ENCODE measurements at places on chromosomes 3 and 15.

DNA sequence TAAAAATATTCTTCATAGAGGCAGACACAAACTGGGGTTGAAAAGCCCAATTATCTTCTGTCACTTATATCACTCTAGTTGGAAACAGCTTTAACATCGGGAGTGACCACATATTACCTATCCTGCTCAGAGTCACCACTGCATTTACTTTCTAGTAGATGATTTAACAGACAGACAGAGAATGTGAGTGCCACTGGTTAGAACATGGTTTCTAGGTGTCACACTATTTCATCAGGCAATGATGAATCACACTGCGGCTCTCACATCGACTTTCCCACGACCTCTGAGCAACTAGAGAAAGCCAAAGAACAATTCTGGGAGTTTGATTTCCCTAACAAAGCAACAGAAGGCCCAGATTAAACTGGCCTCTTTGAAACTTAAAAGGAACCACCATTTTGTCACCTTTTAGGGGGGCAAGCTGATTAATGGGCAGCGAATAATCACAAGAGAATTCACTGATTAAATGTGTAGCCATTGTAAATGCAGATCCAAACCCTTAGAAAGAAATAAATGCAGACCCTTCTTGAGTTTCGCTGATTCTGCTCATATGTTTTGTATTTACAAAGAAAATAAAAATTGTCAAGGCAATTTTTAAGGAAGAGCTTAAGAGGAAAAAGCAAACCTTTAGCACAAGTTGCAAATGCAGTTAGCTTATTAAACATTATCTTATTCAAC lies 112.6 kb upstream of the KBTBD8 start:
- DNase-seq: no peak

- DNase-seq: no peak
These were observed 14.5 kb downstream of the ARF4 start for GRCh38 chr3:57582474-57583168.

DNA sequence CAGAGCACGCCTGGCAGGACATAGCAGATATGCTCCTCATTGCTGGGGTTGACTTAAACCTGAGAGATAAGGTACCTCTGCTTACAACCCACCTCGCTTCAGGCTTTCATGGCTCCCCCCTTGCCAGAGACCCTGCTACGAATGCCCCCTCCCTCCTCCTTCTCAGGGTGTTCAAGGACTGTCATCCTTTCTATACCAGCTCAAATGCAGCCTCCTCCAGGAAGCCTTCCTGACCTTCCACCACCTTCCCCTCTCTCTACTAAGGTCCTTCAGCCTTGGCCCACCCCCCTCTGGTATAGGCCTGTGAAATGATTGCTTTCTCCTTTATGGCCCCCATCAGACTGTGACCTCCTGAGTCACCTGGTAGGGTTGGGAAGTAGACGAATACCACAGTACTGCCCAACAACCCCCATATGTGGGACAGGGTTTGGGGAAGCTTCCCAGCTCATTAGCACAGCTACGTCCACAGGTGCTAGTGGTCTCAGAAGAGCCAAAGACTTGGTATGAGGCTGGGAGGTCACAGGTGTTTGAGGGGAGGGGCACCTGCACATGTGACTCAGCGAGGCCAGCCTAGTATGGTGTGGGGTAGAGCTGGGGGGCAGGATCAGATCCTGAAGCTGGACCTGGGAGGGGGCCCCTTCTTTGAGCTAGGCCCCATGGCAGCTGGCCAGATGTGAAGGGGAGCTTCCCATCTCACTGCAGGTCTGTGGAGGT lies 32.0 kb downstream of the ANKDD1A start:
- DNase-seq: no peak

GRCh38 chr3:55247666-55248065 lies 239.4 kb downstream of the WNT5A start:
- no peak for DNase-seq

DNA sequence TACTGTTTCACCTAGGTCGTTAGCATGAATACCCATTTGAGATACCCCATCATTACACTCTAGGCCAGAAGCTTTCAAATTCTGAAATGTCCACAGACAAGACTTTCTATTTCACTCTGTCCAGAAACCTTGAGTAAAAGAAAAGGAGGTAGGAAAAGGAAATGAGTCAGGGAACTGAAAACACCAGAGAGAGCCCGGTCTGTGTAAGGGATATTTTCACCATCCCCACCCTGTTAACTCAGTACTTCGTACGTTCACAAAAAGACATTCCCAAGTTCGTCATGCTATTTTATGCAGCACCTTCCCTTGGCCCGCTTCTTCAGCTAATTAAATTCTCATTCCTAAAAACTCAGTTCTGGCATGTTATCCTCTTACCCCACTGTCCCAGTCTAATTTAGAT lies 89.4 kb upstream of the SOX2 start:
- no peak for DNase-seq

DNA sequence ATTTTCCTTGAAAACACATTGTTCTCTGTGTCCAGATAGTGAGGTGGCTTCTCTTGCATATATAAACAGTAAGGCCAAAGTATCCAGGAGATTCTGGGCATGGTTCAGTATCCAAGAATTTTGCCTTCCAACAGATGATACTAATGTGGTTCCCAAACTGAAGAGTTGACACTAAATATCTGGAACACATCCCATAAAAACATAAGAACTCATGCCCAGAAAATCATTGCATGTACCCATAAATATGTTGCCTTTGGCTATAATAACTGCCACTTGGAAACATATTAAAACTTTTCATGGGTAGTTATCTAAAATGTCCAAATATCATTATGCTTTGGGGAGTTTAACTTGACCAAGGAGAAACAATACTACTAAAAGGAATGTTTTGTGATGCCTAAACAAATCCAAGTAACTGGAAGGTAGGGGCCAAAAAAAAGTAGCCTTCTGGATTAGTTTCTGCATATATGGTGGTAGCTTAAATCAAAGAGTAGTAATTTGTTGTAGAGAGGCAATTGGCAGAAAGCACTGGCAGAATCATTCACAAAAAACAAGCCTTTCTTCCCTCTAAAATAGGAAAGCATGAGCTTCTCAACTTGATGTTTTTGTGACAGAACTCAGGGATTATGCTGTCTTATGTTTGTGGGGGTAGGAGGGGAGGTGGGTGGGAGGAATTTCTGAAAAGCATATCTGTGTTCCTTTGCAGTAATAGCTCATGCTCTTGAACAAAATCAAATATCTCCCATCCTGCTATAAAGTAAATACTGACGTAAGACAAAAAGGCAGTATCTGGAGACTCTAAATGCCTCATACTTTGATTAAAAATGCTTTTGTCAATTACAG lies 753.9 kb downstream of the TUSC7 start:
- no peak for DNase-seq

- DNase-seq: no peak
These were observed 2.3 kb downstream of the ANXA2 start for GRCh38 chr15:60395276-60396011.

DNA sequence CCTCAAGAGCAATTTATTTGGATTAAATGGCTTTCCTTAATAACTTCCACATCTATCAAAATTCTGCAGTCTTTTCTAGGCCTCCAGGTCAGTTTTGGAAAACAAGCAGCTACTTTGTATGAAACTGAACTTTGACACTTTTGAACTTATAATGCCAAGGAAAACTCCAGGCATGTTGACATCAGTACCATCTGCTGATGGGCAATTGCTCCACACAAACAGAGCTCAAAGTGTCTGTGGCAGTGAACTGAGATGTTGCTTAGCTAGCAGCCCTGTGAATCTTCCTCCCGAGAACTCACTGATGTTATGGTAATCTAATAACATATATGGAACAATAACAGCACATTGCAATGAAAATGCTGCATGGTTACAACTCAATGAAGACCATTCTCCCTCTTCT lies 250.2 kb downstream of the THRB start:
- no peak for DNase-seq

DNA sequence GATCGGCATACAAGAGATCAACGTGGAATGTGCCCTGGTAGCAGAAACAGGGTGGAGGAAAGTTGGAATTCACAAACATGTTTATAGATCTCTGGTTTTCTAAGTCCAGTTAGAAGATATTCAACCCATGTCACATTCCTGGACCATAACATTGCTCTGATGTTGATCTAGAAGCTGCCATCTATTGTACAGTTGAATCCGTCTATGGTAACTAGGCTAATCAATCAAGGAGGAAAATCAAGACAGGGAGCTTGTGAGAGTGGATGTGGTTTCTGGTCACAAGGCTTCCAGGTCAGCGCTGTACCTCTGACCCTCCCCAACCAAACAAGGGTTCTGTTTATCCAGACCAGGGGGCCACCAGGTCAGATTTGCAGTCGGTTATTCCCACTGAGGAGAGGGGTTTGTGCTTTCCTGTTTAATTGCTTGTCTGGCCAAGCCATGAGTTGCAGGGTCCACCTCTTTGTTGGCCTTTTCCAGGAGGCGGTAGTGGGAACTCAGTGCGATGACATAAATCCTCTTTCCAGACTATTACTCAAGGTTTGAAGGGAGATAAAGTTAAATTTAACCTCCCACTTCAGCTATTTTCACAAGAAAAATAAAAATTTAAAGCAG lies 130.3 kb downstream of the SLCO3A1 start:
- no peak for DNase-seq

DNA sequence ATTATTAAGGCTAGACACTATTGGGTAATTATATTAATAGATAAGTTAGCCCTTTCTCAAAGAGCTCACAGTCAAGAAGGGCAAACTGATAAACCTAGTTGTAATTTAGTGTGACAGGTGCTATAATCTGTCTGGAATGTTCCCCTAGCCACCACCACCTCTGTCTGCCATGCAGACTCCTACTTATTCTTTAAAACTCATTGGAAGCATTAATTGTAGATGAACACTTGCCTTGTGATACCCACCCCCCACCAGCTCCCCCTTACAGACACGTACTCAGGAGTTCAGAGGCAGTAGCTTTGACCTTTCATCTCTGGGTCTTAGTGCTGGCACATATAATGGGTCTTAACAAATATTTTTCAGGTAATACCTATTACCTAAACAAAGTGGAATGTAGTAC lies 195.9 kb downstream of the TP63 start:
- DNase-seq: no peak

GRCh38 chr15:89808160-89808870 lies 6.3 kb downstream of the ANPEP start:
- no peak for DNase-seq

DNA sequence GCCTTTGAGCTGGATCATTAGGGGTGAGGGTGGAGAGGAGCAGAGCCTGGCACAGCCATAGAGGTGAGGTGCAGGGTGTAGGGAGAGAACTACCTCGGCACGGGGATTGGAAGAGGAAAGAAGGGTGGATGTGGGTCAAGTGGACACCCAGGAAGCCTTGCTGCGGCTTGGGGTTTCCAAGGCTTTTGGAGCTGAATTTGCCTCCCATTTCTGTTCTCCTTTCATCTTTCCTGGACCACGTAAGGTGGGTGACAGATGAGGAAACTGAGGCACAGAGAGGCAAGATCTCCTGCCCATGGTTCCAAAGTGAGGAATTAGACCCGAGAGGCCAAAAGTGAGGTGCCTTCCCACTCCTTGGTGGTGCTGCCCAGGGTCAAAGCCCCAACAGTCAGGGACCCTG lies 35.4 kb upstream of the SFMBT1 start:
- DNase-seq: no peak

- no peak for DNase-seq
These were observed 114.5 kb downstream of the FOXB1 start for GRCh38 chr15:60118626-60119025.

- DNase-seq: no peak
These were observed 323.3 kb upstream of the TLE3 start for GRCh38 chr15:70420948-70421482.

- DNase-seq: no peak
These were observed 318.9 kb upstream of the COL8A1 start for GRCh38 chr3:99319450-99319849.

DNA sequence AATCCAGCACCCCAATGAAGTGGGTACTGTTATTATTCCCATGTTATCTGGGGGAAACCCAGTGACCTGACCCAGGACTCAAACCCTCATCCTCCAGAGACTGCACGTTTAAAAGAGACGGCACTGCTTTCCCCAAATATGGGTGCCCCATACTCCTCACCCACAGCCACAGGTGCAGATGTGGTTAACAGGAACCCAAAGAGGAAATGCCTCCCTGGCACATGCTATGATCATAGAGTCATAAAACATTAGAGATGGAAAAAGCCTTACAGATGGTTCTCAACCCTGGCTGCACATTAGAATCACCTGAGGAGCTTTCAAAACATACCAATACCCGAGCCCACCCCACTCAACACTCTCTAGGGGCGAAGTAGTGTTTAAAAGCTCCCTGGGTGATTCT lies 111.5 kb downstream of the SEMA5B start:
- no peak for DNase-seq

DNA sequence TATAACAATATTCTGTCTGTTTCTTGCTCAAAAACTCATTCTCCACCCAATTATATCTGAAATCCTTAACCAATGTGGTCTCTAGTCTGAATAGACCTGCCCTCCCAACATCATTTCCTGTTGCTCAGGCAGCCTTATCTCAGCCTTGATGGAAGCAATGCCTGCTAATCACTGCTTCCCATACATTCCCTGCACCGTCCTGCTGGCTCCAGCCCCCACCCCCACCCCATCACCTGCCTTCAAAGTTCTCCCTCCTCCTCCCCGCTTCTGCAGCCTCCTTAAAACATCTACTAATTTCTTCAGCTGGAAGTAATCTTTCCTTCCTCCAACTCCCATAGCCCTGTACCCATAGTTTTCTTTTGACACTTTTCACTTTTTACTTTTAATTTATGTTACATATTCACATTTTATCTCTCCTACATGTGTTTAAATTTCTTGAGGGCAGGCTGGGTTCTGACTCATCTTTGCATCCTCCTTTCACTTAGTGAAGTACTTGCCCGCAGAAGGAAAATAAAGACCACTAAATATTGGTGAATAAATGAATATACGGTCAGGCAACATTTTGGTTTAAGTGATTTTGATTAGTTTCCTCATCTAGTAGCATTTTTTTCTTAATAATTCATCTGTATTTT lies 98.2 kb downstream of the MEIS2 start:
- DNase-seq: no peak

DNA sequence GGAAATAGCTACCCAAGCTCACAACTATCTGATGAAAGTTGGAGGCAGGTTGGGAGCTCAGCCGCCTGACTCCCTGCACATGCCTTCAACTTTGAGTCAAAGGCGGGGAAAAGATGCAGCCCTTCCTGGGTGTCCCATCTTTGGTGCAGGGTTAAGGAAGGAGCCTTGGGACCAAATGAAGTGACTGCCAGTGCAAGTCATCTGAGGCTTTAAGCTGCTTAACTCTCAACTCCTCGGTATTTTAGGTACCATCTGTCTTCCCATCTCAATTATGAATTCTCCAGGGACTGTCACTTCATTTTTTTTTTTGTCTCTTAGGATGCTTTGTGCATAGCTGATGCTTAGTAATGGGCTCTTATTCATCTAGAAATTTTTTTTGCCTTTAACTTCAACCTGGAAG lies 408.8 kb upstream of the C2CD4B start:
- no peak for DNase-seq

DNA sequence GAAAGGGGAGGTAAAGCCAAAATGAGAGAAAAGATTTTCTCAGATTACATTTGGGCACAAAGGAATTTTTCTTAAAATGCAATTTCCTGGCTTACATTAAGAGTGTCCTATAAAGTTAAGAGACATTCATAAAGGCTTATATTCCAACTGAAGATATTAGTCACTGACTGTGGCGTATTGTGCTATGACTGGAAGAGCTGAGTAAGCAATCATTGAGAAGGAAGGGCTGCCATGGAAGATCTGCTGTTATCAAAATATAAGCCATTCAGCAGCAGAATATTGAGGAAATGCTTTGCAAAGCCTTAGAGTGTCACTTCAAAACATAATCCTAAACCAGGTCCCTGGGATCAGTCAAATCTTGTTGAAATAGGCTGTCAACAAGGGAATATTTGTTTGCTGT lies 593.9 kb downstream of the TUSC7 start:
- DNase-seq: no peak

- no peak for DNase-seq
These were observed 5.8 kb downstream of the ISLR start for GRCh38 chr15:74179101-74179841.

- DNase-seq: no peak
These were observed 35.9 kb upstream of the TRAK1 start for GRCh38 chr3:42055291-42055690.
